ENCODE measurements at places on chromosomes 2 and 18.
A peak's percentile ranks its signal among the peaks of the same experiment; 100 is the strongest.

- DNase-seq, result no peak
These were observed 44.0 kb downstream of the ATP6V1C2 start for GRCh38 chr2:10765461-10765860.

DNA sequence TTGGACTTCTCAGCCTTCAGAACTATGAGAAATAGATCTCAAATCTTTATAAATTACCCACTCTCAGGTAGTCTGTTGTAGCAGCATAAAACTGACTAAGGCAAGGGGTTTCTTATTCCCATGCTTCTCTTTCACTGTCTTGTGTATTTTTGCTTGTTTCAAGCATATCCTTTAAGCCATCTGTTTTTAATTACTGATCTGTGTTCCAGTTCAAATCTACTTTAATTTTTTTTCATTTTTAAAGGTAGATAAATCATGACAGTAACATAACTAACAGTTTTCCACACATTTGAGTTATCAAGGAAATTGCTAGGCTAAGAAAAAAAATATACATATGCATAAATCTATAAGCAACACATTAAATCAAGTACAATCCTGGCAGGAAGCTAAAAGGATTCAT, 317.9 kb upstream of the TNP1 start:
- no peak for DNase-seq

DNA sequence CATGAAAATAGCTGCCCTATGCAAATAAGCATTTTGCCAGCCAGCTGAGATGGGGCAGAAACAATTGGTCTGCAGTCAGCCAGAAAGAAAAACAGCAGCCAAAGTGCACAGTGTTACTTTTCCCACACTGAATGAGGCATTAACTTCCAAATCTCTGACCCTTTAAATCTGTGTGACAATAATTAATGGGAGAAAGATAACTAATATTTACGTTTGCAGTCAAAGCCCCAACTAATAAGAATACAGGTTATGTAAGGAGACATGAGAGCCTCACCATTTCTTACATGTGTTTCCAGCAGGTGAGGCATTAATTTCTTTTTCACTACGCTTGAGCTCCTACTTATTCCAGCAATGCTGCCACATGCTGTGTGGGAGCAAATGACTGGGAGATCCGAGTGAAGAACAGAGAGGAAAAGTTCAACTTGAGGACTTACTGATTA, 339.0 kb downstream of the SATB2 start:
- DNase-seq, result no peak

- no peak for DNase-seq
These were observed 6.7 kb downstream of the ATG16L1 start for GRCh38 chr2:233258211-233258610.

DNA sequence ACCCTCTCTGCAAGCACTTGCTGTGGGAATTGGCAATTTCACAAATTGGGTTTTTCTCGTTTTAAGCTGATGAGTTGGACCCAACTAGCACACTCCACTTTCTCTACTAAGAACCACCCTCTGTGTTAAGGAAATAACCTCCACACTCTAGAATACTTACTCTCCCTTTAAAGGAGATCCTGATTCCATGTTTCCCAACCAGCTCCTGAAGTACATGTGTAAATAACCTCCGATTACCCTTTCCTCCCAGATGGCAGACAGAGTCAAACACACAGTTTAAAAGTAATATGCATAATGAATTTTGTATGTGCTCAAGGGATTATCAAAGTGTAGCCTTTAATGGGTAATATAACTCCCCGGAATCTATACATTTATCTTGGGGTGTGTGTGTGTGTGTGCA, 171.3 kb upstream of the OSR1 start:
- DNase-seq, result no peak

GRCh38 chr18:79139206-79139605, 70.0 kb downstream of the ATP9B start:
- DNase-seq, result peak; percentile 35

- no peak for DNase-seq
These were observed 63.8 kb downstream of the MEX3C start for GRCh38 chr18:51133580-51134160.

DNA sequence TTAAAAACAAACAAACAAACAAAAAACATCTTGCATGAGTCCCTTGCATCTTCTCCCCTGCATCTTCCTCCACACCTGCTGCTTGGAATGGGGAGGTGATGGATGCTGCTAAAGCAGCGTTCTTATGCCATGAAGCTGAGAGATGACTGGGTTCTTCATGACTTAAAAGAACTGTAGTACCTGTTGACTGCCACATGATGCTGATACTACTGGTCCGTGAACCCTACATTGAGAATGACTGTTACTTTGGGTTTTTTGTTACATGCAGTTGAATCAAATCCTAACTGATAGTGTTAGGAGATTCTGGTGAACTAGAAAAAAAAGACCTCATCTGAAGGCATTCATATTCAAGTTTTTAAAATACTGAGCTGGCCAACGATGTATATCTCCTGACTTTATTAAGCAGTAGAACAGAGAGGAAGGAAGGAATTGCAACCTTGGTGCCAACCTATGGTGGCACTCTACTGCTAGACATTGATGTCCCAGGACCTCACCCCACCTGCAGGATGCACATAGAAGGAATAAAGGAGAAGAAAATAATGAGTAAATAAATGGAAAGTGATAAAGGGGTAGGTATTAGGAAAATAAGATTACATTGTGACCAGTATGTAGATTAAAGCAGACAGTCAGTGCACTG, 63.2 kb upstream of the SPAG16 start:
- DNase-seq, result no peak

Data from stimulated activated CD8-positive, alpha-beta memory T cell treated with anti-CD3 and anti-CD28 coated beads, Interleukin-4, amount 100 ng/mL, for 48 hours (primary cell).